ENCODE measurements at places on chromosomes 7 and 10. TPM values are rescaled to one million over a fixed set of nuclear protein-coding genes. Genes with fewer than 3 reads are reported as not detected.

- no peak for DNase-seq
Observed at GRCh38 chr10:95544783-95545500, 16.2 kb downstream of the SORBS1 start.

Gene WEE2
- total RNA-seq: not detected

Gene OR2A42
- not detected for total RNA-seq

Gene ZNF488
- total RNA-seq: 3.2 TPM

- no peak for DNase-seq
Observed at GRCh38 chr7:73567846-73568685, 10.3 kb downstream of the TBL2 start.
